Fibroblast of the aortic adventitia (primary cell): ENCODE measurements at places on chromosomes 16 and 17.

- DNase-seq = no peak
These were observed 92.4 kb downstream of the DNAH9 start for GRCh38 chr17:11690681-11691080.

- no peak for DNase-seq
These were observed 80.3 kb upstream of the LHX1 start for GRCh38 chr17:36856903-36857381.

DNA sequence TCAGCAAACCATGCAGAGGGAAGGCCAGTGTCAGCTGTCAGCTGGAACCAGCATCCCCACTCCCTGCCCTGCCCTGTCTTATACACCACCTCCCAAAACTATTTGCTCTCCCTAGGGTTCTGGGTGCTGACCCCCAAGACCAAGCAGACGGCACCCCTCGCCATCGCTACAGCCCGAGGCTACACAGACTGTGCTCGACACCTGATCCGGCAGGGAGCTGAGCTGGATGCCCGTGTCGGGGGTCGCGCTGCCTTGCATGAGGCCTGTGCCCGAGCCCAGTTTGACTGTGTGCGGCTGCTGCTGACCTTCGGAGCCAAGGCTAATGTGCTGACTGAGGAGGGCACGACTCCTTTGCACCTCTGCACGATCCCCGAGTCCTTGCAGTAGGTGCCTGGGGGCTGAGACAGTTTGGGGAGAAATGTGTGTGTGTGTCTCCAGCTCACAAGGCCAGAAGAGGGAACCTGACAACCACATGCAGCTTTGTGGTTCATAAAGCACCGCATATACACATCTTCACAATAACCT lies 1.5 kb downstream of the ASB16 start:
- no peak for DNase-seq

DNA sequence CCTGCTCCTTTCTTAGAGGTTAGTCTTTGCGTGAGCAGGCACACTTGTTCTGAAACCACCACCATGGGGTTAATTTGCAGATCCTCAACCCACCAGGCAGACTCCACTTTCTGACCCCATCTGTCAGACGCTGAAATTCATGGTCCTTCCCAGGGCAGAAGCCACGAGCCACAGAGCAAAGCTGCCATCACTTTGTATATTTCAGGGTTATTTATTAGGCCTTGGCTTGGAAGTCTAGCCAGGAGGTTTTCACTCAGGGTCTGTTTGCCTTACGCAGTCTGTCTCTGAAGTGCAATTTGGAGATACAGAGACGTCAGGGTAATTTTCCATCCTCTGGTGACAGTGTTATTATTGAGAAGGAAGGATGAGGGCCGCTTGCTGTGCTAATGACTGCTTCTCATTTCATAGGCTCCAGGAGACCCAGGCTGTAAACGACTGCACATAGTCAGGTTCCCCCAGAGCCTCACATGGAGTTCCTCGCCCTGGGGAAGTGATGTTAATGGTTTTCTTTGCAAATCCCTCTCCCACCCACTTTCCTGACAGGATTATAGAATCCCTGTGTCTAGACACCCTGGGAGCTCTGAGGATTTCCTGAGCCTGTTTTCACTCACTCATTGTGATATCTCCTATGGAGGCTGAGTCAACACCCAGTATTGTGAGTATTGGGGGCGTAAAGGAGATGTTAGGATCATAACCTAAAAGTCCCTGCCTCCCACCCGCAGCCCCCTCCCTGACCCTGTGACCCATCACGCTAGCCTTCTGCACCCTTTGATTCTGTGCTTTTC lies 269.0 kb downstream of the ABCC12 start:
- DNase-seq = no peak

DNA sequence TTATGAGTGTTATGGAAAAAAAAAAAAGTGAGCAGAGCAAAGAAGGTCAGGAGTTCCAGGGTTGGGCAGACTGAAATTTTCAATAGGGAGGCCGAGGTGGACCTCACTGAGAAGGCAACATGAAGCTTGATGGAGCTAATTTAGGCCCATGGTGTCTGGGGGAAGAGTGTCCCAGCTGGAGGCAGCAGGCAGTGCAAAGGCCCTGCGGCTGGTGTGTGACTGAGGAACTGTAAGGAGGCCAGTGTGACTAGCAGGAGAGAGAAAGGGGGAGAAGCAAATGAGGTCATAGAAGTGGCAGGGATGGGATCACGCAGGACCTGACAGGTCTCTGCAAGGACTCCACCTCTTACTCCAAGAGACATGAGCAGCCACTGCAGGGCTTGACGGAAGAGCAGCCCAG lies 10.2 kb downstream of the ARHGEF15 start:
- no peak for DNase-seq

- DNase-seq = no peak
These were observed 44.0 kb downstream of the HNF1B start for GRCh38 chr17:37700881-37701280.
